HS-5 (cell line): ENCODE measurements at places on chromosomes 5 and 9.

DNA sequence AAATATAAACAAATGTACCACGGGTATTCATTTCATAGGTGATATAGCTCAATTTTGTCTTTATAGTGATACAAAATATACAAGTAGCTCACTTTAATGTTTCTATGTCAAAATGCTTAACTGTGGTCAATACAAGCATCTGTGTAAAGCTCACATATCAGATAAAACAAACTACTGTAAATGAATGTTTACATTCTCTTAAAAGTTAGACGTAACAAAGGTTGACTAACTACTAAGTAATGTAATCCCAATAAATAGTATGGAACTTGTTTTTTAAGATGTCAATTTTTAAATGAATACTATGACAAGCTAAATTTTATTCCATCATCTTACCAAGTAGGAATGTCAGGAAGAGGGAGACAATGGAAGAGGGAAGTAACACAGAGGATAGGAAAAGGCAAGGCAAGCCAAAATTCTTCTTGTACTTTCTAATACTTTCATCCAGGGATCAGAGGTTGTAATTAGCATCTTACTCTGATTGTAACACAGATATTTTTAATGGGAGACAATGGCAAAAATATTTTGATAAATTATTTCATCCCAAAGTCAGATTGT, 105.5 kb downstream of the STRBP start:
- no peak for DNase-seq

DNA sequence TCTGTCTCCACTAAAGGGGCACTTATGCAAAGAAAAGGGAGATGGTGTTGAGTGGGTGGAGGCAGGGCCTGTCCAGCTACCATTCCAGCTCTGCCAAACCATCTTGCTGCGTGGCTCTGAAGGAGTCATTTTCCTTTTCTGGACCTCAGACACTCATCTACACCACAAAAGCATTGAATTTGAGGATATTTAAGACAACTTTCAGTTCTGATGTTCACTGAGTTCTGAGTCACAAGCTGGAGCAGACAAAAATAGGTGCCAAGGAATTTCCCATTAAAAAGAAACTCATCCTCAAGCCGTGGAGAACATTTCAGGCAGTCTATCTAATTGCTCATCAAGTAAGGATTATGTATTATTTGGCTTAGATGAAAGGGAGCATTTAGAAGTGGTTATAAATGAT, 195.0 kb upstream of the TBC1D2 start:
- peak; percentile 58 for DNase-seq

DNA sequence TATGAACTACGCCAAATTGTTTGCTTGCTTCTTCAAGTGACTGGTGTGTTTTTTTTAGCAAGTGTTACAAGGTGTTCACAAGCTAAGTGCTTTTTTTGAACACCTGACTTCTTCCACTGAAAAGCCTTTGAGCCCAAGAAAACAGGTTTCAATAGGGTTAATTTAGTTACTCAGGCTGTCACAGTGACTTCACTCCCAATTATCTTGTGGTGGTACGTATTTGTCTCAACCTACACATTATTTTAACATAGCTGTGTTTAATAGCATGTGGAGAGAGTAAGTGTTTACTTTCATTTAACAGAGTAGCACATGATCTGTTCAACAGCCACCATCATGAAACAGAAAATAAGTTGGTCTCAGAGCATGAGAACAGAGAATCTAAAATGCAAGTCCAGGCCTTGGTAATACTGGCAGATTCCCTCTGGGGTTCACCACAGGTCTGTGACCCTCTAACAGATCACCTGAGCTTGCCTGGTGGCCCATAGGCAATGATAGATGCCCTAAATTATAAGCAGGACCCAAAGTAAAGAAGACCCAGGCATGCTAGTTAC, 267.7 kb upstream of the SMARCA2 start:
- DNase-seq: no peak

DNA sequence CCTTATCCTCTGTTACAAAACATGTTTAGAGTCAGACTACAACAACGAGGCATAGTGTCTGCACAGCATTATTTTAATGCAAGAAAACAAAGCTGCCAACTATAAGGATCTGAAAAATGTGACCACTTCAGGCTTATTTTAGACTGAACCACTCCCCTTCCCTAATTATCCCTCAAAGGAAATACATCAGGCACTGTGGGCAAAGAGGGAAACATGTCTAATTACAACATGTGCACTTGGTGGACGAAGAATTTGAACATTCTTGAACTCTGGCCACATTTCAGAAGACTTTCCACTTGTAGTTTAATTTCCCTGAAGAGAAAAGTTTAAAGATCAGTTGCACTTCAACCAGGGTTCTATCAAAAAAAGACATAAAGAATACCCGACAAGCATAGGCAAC, 3.8 kb downstream of the MTMR12 start:
- DNase-seq: no peak

DNA sequence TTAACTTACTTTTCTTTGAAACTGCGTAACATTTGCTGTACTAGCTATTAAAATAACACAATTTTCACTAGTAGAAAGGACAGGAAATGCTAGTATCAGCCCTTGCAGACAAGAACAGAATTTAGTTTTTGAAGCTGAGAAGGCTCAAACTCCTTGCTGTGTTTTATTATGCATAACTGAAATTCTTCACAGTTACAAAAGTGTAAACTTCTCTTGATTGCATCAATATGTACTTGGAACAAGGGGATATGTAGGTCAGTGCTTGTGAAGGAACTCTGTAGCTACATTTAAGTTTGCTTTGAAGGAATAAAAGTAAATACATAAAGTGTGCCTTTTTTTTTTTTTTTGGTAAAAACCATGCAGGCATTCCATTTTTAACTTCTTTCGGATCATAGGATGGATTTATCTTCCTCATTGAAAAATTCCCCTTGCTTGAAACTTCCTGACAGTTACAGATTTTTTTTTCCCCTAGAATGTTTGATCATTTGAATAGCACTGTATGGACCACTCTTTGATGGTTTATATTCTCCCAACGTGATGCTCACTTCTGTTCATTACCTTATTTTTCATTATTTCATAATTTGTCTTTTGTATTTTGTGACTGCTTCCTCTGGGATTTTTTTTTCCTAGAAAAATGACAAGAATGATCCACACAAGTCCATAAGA, 94.9 kb upstream of the DAB2 start:
- peak; percentile 66 for DNase-seq

- no peak for DNase-seq
Observed at GRCh38 chr9:37820142-37820541, 19.5 kb downstream of the DCAF10 start.

DNA sequence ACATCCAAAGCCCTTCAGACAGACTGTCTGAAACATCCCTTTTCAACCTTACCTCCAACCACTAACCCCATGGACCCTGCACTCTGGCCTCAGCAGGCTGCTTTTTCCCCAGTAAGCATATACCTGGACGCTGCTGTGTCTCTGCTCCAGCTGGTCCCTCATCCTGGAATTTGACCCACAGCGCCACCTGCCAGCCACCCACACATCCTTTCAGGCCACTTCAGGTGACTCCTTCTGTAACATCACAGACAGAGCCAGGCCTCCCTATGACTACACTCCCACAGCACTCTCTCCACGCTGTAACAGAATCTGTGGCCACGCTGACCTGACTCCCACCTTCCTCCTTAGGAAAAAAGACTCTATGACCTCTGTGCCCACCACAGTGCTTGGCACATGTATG, 3.4 kb downstream of the MGAT1 start:
- no peak for DNase-seq

DNA sequence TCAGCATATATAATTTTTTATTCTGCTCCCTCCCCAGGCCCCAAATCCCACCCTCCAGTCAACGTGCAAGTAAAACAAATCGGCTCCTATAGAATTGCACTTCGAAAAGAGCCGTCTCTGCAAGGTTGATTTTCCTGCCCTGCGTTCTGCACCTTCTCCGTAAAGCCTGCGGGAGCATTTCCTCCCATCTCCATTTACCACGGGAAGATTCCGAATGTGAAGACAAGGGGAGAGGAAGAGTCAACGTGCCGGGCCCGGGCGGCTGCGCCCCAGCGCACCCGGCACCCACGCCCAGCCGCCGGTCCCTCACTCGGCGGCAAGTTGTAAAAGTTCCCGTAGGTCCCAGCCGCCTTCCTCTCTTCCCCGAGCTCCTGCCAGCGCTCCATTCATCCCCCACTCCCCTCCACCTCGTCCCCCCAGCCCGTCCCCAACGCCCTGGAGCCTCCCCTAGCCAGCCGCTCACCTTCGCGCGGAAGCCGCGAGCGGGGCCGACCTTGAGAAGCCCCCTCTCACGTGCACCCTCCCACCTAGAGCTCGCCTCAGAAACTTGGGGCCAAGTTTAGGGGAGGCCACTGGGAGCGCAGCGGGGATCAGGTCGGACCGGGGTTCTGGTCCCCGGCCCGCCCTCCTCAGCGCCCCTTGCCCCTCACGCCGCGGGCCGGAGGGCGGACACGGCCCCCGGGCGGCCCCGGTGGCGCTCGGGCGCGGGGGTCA, 431 bp downstream of the BNC2 start:
- DNase-seq: no peak

- no peak for DNase-seq
Observed at GRCh38 chr5:156920861-156921431, 42.1 kb downstream of the TIMD4 start.

DNA sequence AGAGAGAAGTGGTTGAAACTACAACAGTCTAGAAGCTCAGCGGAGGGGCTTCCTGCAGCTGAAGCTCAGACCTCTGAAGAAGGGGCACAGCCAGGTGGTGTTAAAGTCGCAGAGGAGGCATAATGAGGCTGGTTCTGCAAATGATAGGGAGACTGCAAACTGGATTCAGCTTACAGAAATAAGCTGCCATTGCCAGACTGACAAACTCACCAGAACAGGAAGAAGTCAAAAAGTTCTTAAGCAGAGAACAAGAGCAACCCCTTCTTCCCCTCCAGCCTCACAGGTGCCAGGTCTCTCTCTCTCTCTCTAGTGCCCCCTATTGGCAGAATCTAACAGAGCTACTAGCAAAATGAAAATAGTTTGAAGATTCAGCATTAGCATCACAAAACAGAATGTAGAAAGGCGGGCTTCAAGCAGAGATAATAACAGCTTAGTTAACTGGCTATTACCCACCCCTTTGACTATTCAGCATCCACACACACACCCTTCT, 76.7 kb downstream of the GRAMD2B start:
- no peak for DNase-seq

DNA sequence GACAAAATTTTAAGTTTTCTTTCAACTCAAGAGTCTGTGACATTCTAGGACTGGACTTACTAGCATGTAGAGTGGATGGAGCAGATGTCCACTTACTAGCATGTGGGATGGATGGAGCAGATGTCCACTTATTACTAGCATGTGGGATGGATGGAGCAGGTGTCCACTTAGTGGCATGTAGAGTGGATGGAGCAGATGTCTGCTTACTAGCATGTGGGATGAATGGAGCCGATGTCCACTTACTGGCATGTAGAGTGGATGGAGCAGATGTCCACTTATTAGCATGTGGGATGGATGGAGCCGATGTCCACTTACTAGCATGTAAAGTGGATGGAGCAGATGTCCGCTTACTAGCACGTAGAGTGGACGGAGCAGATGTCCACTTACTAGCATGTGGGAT, 2.4 kb downstream of the SLC36A1 start:
- no peak for DNase-seq

DNA sequence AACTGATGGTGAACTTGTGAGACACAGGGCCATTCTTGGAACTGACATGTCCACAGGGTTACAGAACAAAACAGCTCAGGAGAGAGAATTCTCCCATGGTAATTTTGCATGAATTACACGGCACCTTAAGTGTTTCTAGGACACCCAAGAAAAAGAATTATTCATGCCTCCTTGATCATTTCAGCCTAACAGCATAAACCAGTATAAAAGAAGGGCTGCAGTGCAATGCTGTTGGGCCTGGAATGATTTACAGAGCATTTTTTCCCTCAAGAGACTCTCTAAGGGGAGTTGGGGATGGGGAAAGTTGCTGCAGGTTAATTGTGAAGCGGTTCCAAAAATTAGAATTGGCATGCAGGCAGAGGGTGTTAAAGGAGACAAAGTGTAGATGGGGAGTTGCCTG, 136.4 kb upstream of the FBXL7 start:
- DNase-seq: no peak

GRCh38 chr9:96100385-96101300, 201.3 kb downstream of the HSD17B3 start:
- no peak for DNase-seq

- DNase-seq: no peak
Observed at GRCh38 chr5:96229188-96229587, 203.9 kb downstream of the PCSK1 start.

GRCh38 chr5:112975721-112976431, 722 bp upstream of the DCP2 start:
- no peak for DNase-seq

DNA sequence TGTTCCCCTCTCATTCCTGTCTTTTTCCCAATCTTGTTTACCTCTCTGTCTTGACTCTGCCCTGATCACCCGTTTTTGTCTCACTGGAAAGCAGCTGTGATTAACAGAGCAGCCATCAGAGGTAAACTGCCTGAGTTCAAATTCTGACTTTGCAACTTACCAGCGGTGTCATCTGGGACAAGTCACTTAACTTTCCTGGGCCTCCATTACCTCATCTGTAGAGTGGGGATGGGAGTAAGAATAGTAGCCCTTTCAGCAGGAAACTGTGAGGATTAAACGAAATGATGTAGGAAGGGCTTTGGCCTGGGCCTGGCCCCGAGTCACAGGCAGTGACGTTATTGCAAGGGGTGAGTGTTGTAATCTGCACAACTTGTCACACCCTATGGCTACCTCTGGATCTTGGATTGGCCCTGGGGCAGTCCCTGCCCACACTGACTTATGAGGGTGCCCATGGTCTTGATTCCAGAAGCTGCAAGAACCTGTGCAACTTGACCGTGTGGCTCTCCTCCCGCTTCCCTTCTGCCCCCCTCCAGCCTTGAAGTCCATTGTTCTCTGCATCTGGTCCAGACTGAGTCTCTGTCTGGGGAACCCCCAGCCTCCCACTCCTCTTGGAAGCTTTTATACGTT, 657 bp upstream of the PCDH12 start:
- DNase-seq: no peak

- no peak for DNase-seq
Observed at GRCh38 chr5:132003170-132003744, 8.2 kb downstream of the ACSL6 start.

DNA sequence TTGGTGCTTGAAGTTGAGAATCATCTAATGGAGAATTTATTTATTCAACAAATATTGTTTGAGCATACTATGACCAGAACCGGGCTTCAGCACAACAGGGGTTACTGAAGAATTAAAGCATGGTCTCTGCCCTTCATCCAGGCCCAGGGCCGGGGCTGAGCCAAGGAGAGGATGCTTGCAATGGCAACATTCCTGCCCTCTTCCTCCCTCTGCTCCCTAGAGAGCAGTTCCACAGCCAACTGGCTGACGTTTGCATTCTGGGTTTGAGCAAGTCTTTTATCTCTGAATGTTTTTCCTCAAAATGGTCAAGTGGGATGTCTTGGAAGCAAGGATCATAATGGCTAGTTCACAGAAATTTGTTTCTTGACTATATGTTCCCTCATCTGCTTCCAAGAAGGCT, 80.7 kb downstream of the GLDC start:
- no peak for DNase-seq
